GM04503 (cell line): ENCODE measurements at places on chromosomes 3 and 15.
A peak's percentile ranks its signal among the peaks of the same experiment; 100 is the strongest.

- no peak for DNase-seq
These were observed 1.5 kb upstream of the TNK2 start for GRCh38 chr3:195909644-195910498.

GRCh38 chr3:37907906-37908305 lies 46.2 kb downstream of the CTDSPL start:
- DNase-seq = no peak

DNA sequence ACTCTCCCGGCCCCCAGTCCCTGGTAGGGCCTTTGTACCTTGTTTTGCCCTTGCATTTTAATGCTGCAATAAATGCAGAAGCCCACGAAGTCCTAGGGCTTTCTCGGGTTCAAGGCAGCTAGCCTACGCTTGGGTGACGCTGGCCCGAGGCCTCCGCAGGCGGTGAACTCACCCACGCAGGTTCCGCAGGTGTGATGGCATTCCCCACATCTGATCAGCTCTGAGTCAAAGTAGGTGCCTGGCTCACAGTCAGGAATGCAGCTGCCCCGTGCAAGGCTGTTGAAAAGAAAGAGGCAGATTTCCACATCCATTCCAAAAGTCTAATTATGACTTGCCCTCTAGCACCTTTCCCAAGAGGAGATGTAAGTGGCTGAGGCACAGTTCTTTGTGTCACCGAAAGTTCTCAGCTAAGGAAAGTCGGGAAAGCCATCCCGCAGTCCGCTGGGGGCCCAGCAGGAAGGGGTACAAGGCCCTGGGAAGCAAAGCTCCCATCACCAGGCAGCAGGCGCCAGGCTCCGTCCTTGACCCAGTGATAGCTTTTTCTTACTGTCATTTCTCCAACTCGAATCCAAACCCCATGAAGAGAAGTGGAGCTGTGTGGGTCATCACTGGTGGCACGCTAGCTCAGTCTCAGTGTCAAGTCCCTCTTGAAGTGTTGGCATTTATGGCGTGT lies 23.2 kb upstream of the SNRPA1 start:
- DNase-seq = no peak

DNA sequence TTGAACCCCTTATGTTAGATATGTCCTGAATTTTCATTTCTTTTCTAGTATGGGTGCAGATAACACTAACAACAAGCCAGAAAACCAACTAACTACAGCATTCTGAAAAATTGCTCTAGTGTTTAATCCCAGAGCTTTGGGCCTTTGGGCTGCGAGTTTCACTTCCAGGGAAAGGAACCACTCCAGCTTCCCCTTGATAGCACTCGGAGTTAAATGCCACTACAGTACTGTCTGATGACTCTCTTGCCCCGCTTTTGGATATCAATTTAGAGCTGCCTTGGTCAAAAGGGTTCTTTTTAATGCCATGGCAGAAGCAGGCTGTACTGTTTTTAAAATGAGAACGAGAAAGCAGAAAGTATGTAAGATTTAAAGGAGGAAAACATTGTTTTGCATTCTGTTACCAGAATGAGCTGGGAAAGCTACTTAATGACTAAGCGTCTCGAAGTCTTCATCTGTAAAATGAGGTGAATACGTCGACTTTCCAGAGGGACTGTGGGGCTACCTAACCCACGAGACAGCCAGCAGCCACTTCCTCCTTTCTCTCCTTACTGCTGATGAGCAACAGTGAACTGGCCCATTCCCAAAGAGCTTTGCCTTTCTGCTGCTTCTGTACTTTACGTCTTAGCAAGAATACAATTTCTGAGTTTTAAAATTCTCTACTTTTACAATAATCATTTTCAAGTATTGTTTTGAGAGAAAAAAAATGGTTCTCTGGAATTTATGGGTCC lies 299.3 kb upstream of the LYSMD4 start:
- no peak for DNase-seq

DNA sequence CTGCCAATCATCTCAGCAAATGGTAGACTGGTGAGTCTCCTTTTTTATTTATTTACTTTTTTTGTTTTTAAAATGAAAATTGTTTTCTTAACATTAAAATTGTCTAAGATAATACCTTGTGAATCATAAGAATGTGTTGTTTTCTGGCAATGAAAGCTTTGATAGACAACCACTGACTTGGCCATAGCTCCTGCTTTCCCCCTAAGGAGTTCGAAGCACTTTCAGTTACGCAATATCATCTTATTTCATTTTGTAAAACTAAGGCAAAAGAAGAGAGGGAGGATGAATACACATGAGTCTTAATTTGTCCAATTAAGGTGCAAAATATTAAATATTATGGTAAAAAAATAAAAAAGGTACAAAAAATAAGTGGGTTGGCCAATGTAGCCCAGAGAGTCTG lies 74.8 kb upstream of the PLCL2 start:
- no peak for DNase-seq

GRCh38 chr3:46504789-46505188 lies 7.0 kb downstream of the RTP3 start:
- DNase-seq = no peak

DNA sequence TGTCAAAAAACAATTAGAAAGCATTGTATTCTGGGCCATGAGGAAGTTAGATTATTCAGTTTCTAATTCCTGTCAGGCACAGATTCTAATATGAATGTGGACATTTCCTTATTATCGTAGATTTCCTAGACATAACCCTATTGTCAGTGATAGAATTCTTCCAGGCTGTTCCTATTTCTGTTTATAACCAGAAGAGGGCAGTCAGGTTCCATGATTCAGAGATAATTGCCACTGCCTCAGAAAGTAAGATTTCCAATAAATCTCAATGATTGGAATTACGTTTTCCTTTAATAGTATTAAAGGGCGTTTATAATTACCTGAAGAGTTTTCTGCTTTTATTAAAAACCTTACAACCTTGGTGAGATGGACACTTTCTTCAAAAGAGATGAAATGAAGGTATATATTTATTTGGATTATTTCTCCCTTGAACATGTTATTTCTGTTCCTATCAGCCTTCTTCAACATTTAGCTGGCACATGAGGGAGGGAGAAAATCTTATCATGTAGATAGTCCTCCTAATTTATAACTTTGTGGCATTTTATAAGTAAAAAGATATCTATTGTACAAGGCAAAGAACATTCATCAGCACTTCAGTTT lies 439.2 kb downstream of the MCTP2 start:
- DNase-seq = no peak

- DNase-seq = peak; percentile 67
These were observed 10.5 kb downstream of the FILIP1L start for GRCh38 chr3:100103558-100104441.

- no peak for DNase-seq
These were observed 529.6 kb downstream of the SHQ1 start for GRCh38 chr3:72318504-72319193.
